ENCODE measurements at places on chromosomes 6 and 20.

DNA sequence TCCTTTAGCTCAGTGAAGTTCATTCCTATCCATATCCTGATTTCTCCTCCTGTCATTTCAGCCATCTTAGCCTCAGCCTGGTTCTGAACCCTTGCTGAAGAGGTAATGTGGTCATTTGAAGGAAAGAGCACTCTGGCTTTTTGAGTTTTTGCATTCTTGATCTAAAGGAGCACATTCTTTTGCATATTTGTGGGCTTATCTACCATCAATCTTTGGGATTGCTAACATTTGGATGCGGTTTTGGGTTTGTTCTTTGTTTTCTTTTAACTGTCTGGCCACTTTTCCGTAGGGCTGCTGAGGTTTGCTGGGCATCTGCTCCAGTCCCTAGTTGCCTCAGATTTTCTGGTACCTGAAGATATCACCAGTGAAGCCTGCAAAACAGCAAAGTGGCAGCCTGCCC lies 238.3 kb downstream of the EPM2A start:
- no peak for DNase-seq

DNA sequence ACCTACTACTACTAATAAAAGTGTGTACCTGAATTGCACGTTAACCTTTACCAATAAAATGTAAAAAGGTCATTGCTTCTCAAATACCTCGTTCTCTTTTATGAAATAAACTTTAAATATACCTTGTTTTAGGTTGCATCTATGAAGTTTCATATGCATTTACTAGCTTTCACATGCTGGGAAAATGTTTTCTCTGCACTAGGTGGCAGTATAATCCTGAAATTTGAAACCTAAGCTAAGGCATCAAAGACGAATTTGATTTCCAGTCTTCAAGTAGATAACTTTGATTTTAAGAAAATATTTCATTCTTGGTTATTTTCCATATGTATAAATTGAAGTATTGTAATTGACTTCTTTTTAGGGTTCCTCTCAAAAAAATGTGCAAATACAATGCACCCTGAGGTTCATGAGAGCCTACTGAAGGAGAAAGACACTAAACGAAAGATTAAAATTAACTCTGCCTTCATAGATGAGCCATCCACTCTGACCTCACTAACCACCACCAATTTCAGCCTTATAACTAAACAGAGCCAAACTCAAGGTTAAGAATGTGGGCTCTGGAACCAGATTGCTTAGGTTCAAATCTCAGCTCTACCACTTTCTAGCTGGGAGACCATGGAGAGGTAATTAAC lies 7.3 kb upstream of the COL9A1 start:
- DNase-seq: no peak

DNA sequence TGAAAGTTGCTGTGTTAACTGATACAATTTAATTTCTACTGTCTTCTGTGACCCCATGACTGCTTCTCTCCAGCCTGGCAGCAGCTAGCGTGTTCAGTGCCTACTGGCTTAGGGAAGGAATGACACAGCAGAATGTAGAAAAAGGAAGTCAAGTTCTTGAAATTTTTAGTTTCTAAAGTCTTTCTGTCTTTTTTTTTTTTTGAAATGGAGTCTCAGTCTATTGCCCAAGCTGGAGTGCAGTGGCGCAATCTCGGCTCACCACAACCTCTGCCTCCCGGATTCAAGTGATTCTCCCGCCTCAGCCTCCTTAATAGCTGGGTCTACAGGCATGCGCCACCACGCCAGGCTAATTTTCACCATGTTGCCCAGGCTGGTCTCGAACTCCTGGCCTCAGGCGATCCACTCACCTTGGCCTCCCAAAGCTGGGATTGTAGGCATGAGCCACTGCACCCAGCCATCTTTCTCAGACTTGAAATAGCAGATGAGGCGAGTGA lies 39.3 kb downstream of the PCNA start:
- DNase-seq: no peak

- DNase-seq: no peak
Measured at GRCh38 chr20:5996765-5997164, 46.3 kb downstream of the MCM8 start.

DNA sequence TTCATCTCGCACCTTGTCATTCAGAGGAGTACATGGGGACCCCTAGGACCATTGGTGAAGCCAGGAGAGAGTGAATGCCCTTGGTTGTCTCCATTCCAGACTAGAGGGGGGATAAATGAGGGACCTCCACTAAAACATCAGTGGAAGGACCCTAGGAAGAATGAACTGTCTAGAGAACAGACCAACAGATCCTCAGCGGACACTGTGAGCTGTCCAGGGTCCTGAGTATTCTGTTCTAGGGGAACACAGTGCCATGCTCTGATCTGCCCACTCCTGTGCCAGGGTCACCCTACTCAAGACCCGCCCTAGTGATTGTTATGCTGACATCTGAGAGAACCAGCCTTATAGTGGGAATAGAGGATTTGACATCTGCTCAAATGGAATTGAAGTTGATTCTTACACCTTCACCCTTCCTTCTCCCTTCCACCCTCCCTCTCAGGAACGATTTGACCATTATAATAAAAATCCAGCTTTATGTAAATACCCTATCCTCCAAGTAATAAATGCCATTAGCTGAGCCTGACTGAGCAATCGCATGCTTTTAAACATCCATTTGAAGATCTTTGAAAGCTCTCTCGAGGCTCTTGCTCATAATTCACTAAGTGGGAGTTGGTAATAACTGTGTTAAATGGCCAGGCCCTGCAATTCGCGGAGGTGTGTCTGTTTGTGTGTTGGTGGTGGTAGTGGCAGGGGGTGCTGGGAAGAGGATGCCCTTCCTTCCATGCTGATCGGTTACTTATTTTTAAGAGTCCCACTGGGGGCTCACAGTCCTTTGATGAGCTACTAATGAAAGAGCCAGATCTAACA lies 43.6 kb upstream of the SLC32A1 start:
- DNase-seq: no peak

DNA sequence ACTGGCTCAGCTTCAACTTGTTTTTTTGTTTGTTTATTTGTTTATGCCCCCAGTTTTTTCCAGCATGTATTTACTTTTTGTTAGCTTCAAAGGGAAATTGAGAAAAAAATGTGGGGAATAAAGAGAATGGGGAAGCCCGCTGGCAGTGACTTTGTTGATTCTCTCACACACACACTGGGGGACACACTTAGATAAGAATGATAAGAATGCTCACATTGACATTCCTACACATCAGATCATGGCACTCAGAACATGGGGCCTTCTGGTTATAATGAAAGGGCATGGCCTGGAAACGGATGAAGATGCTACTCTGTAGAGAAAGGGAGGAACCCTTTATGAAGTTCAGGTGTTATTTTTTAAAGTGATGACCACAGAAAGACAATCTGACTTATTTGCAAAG lies 15.6 kb upstream of the DAAM2 start:
- DNase-seq: no peak

GRCh38 chr6:71091167-71091566 lies 134.3 kb upstream of the B3GAT2 start:
- DNase-seq: no peak

- no peak for DNase-seq
Measured at GRCh38 chr20:52974179-52974594, 2.0 kb downstream of the TSHZ2 start.

GRCh38 chr6:105164418-105164817 lies 15.4 kb downstream of the POPDC3 start:
- no peak for DNase-seq

DNA sequence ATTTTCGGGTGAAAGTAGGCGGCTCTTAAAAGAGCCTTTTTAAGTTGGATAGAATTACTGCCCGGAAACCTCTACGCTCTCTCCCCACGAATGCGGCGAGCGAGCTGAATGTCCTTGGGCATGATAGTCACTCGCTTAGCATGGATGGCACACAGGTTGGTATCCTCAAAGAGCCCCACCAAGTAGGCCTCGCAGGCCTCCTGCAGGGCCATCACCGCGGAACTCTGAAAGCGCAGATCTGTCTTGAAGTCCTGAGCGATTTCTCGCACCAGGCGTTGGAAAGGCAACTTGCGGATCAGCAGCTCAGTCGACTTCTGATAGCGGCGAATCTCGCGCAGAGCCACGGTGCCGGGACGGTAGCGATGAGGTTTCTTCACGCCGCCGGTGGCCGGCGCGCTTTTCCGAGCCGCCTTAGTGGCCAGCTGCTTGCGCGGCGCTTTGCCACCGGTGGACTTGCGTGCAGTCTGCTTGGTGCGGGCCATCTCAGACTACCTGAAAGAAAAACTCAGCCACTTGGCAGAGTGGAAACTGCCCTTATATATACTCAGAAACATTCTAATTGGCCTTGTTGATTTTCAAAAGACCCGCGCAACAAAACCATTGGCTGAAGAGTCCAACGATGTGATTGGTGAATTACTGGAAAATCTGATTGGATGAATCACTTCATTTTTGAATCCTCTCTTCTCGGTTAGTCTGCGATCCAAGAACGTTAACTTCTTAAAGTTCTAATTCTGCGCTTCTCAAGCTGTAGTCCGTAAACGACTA lies 93.9 kb upstream of the BTN3A2 start:
- peak; percentile 55 for DNase-seq

GRCh38 chr6:83153883-83154521 lies 39.1 kb downstream of the PGM3 start:
- DNase-seq: no peak

GRCh38 chr20:4736875-4737274 lies 15.2 kb downstream of the PRND start:
- DNase-seq: no peak

DNA sequence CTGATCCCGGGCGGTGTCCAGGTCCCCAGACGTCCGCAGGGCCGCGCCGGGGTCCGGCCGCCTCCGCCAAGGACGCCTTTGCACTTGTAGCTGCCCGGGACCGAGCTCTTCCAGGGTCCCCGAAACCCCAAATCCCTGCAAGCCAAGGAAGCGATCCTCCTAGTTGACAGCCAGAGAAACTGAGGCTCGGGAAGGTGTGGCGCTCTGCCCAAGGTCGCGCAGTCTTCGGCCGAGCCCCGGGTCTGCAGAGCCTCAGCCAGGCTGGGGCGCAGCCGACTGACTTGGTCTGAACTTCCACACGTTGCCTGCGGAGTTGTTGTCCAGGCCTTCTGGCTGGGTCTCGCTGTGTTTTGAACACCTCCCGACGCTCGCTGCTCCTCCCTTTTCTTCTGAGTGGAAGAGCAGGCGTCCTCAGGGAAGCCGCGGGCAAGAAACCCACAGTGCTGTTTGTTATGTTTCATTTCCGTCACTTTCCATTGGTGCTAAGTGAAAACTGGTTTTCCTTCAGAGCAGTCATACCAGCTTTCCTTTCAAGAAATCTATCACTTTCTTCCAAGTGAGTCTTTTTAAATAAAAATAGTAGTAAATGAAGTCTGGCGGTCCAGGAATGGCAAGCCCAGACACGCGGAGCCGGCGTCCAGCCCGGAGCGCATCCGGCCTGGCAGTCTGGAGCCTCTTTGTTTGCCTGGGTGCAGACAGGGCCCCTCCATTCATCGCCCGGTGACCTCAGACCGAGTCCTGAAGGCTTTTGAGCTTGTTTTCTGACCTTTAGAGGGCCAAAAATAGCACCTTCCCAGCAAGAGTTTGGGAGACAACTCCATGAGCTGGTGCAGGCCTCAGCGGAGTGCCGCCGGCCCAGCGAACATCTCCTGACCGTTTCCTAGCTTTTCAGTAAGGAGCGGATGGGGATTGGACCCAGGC lies 698 bp downstream of the FAM210B start:
- DNase-seq: no peak

DNA sequence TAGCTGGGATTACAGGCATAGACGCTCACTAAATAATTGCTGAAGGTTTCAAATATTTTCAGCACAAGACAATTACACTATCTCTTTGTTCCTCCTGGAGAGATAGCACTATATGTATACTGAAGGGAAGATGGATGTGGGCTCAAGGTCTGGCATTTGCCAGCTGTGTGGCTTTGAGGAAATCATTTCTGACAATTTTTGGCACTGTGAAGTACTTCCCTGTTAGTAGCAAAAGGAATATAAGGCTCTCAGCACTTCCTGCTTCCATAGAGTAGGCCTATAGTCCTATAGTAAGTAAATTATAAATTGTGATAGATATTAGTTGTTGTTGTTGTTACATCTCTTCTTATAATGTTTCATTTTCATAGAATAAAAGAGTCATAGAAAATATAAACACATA lies 271.1 kb downstream of the SAMD5 start:
- no peak for DNase-seq

DNA sequence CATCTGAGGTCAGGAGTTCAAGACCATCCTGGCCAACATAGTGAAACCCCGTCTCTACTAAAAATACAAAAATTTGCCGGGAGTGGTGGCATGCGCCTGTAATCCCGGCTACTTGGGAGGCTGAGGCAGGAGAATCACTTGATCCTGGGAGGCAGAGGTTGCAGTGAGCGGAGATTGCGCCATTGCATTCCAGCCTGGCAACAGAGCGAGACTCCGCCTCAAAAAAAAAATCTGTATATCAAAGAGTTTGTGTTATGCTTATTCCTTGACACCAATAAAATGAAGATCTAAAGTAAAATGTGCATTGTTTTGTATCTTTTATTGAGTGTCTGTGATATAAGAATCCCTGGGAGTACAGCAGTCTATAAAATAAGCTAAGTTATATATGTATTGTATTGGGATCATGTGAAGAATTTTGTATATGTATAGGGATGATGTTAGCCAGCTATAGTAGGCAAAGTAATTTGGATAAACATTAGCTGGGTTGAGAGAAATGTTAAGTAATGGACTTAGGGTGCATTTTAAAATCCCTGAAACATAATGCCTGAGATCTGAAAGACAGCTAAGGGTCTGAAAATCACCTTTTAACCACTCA lies 10.9 kb downstream of the TBP start:
- no peak for DNase-seq

GRCh38 chr20:1327827-1328679 lies 886 bp downstream of the SDCBP2 start:
- DNase-seq: no peak

GRCh38 chr6:42269974-42270510 lies 52.4 kb upstream of the MRPS10 start:
- no peak for DNase-seq

GRCh38 chr20:1637226-1637625 lies 17.4 kb upstream of the SIRPB1 start:
- DNase-seq: no peak
